Subcutaneous preadipocyte (primary cell): ENCODE measurements at places on chromosomes 1 and 21. TPM values are rescaled to one million over a fixed set of nuclear protein-coding genes. Genes with fewer than 3 reads are reported as not detected.

USP24 gene
- 46.7 and 60.6 TPM in 2 replicates for total RNA-seq

CDCP2 gene
- not detected in 2 replicates for total RNA-seq

LCE7A gene
- not detected in 2 replicates for total RNA-seq

TENT5C gene
- not detected in 2 replicates for total RNA-seq

NR1I3 gene
- not detected in 2 replicates for total RNA-seq

RHEX gene
- total RNA-seq: not detected in 2 replicates

IL20 gene
- total RNA-seq: not detected in 2 replicates

SLAMF9 gene
- total RNA-seq: not detected in 2 replicates

LCE2B gene
- total RNA-seq: not detected in 2 replicates

GPATCH2 gene
- total RNA-seq: 16.5 and 19.5 TPM in 2 replicates

LCE1D gene
- not detected in 2 replicates for total RNA-seq

ABCG1 gene
- total RNA-seq: under 0.01 and 0.20 TPM in 2 replicates
